ENCODE measurements at places on chromosomes 3 and 15.
A peak's percentile ranks its signal among the peaks of the same experiment; 100 is the strongest.

DNA sequence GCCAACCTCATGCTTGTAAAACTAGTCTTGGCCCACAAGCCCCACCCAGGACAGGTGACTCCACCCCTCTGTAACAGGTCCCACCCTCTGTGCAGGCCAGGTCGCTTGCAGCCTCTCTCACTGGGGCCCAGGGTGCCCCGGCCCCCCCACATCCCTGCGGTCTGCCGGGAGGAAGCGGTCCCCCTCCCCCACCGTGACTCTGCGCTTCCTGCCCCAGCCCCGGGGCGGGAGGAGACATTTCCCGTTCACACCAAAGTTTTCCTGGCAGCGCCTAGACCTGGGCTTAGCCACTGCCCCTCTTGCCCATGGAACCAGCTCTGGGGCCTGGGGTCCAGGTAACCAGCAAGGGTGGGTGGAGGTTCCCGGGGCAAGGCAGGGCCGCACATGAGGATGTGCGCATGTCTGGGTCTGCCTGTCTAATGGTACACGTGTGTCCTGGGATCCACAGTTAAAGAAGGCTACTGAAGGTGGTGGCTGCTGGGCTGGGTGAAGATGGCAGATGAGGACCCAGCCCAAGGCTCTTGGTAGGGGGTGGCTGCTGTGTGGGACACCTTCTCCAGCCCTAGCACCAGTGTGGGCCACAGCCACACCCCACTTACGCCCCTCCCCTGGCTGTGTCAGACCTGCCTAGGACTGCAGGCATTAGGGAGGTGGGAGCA is 8.4 kb downstream of the NBEAL2 start:
- DNase-seq: peak; percentile 85

- DNase-seq: peak; percentile 18
Measured at GRCh38 chr15:85692873-85693272, 101.9 kb downstream of the KLHL25 start.

GRCh38 chr3:126005951-126006350 is 37.0 kb downstream of the ROPN1B start:
- DNase-seq: no peak

- DNase-seq: peak; percentile 2
Measured at GRCh38 chr3:190586631-190587011, 72.7 kb downstream of the IL1RAP start.

DNA sequence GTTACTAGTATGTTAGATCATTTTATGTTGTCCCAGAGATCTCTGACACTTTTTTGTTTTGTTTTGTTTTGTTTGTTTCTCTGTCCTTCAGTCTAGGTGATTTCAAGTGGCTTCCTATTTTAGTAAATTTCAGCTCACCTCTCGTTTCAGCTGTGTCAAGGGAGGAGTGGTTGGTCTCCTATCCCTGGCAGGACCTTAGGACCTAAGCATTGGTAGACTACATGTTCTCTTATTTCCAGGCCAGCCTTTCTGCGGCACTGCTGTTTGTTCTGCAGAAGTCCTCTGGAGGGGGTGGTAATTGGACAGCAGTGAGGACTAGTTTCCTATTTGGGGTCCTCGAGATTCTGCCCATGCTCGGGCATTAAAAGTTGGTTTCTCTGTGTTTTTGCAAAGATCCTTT is 31.8 kb downstream of the MGA start:
- no peak for DNase-seq

DNA sequence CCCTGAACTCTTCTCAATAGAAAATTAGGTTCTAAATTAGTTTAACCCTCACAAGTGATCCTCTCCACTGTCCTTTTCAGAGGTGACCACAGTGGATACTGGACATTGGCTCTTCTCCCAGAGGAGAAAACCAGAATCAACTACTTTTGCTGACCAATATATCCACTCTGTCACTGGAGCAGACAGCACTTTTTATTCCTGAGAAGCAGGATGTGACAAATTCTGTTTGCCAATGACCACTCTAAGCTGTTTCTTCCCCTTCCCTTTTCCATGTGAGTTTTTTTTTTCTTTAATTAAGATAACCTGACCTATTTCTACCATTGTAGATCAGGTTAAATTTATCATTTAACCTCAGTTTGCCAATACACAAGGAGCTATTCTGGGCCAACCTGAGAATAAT is 79.7 kb upstream of the ZNF280D start:
- DNase-seq: no peak

- DNase-seq: peak; percentile 38
Measured at GRCh38 chr15:92883876-92884435, 16.2 kb upstream of the CHD2 start.

GRCh38 chr15:77112838-77113504 is 42.1 kb upstream of the TSPAN3 start:
- DNase-seq: no peak

GRCh38 chr3:52188556-52188955 is 9.4 kb upstream of the ALAS1 start:
- peak; percentile 31 for DNase-seq

Data from hematopoietic multipotent progenitor cell treated with erythropoietin and hydrocortisone succinate and interleukin-3 and kit ligand, for 8 days (in vitro differentiated cells).